Stimulated activated CD8-positive, alpha-beta memory T cell treated with anti-CD3 and anti-CD28 coated beads, Interleukin-7, amount 100 ng/mL, for 4 hours (primary cell): ENCODE measurements at places on chromosomes 4 and X.

GRCh38 chr4:154738426-154738825 lies 5.4 kb upstream of the LRAT start:
- no peak for DNase-seq

GRCh38 chr4:99634742-99635360 lies 22.8 kb downstream of the C4orf54 start:
- DNase-seq = no peak

DNA sequence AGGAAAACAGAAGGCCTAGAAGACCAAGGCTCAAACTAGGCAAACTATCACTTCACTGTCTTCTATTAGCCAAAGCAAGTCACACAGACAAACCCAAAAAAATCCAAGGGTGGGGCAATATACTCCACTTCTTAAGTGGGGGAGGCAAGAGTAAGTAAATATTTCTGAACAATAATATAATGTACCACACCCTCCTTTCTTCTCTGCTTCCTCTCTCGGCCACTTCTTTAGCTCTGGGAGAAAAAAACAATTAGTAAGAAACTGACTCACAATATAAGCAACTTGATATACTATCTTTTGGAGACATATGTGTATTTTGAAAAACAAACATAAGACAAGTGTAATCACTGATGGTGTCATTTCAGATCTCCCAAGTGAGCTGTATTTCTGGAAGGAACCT lies 14.8 kb downstream of the DCAF8L1 start:
- no peak for DNase-seq

GRCh38 chrX:72478351-72478750 lies 94.3 kb downstream of the HDAC8 start:
- DNase-seq = no peak

DNA sequence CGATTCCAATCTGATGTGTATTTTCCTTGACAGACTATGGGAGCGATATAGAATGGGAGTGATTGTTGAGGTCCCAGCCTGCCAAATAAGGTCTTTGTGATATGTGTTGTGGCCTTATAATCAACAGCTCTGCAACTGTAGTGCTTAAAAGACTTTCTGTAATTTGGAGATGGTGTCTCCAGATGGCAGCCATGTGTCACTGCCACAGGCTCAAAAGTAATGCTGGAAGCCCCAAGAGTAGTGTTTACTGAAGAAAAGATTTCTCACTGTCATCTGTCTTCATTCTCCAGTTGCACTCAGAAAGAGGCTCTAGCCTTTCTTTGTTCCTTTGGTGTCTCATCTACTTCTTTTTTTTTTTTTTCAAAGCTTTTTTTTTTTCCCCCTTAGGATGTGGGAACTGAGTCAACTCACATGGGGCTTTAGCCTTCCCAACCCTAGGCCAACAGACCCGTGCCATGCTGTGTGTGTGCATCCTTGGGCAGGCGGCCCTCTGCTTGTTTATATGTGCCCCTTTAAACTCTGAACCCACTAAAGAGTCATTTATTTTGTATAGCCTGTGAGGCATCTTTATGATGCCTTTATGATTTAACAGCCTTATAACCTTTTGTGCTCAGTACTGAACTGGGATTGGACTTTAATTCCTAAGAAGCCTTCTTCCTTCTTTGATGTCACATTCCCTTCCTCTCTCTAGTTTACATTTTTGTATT lies 15.6 kb downstream of the SRPX2 start:
- no peak for DNase-seq

DNA sequence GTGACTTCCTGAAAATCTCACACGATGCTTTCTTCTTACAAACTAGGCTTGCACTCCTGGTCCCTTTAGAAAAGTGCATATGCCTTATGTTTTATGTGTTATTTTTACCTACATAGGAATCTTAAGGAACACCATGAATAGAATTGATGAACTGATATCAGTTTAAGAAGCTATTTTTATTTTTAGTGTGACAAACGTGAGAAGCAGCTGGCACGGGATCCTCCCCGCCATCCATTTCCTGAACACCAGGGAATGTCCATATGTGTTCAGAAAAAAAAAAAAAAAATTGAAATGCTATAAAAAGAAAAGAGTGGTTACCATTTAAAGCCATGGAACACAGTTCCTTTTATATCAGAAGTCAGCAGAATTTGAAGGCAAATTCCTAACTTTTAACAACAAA lies 1096.1 kb upstream of the PRKX start:
- DNase-seq = no peak

DNA sequence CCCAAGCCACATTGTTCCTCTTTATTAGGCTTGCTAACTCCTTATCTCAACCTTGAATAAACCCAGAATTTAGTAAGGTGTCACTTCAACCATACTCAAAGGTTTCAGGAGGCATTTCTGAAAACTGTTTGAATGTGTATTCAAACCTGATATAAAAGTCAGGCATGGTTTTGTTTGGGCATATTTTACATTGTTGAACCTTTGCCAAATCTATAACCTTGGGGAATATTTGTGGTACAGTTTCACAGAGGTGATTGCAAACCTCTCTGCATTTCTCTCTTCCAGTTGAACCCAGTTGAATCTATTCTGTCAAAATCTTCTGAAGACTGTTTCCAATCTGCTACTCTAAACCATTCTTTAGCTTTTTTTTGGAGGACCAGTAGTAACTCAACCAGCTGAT lies 409.0 kb downstream of the TECRL start:
- DNase-seq = no peak

DNA sequence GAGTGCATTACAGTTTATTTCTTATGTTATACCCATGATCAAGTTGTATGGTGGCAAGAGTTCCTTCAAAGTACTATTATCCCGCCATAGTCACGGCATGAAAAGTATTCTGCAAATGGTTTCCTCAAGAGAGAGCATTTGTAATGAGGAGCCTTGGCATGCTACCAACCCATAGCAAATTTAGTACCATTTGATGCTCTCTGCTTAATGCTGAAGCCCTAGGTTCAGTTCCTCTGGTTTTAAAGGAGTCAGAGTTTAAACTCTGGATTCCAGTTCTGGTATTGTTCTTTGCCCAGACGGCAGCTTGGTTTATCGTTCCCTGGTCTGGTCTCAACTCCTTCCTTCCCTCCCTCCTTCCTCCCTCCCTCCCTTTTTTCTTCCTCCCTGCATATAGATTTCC lies 371.3 kb downstream of the BMPR1B start:
- DNase-seq = no peak

DNA sequence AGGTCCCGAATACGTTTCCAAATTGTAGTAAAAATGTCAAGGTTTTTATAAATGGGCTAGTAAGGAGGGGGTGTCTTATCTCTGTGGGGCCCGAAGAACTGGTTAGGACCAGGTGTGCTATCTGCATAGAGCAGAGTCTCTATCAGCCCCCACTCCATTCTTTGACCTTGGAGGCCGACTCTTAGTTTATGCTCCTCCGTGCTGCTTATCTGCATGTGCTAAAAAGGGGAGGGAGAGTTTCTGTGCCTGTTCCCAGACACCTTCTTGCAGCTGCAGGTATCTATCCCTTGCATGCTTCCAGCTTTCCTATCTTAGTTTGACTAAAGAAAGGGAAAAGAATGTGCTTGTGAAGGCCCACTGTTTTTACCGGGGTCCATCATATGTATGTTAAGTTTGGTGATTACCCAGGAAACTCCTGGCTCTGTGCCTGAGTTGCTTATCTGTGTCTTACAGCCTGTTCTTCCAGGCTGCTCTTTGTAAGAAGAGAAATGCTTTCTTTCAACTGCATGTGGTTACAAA lies 28.6 kb upstream of the NAF1 start:
- no peak for DNase-seq

- DNase-seq = no peak
Measured at GRCh38 chr4:25449688-25450087, 72.6 kb downstream of the ANAPC4 start.

DNA sequence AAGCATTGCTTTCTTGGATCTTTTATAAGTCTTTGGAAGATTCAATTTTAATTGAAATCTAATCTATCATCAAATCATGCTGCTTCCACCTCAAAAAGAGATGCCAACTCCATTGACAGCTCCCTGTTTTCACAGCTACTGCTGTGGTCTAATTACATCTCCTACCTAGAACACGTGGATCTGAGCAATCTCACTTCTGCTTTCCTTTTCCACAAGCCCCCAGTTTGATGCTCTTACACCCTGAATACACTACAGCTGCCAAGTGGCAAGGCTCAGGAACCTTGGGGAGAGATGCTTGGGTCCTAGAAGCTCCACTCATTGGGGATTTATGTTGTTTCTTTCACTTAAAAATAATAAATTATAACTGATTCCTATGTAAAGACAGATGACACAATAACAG lies 172.0 kb downstream of the CFAP299 start:
- no peak for DNase-seq

GRCh38 chrX:68433155-68433980 lies at the start of gene OPHN1:
Gene OPHN1 (minus strand): TSS chrX:68433495. CDS start chrX:68433020, 475 bp downstream.
- DNase-seq = no peak

DNA sequence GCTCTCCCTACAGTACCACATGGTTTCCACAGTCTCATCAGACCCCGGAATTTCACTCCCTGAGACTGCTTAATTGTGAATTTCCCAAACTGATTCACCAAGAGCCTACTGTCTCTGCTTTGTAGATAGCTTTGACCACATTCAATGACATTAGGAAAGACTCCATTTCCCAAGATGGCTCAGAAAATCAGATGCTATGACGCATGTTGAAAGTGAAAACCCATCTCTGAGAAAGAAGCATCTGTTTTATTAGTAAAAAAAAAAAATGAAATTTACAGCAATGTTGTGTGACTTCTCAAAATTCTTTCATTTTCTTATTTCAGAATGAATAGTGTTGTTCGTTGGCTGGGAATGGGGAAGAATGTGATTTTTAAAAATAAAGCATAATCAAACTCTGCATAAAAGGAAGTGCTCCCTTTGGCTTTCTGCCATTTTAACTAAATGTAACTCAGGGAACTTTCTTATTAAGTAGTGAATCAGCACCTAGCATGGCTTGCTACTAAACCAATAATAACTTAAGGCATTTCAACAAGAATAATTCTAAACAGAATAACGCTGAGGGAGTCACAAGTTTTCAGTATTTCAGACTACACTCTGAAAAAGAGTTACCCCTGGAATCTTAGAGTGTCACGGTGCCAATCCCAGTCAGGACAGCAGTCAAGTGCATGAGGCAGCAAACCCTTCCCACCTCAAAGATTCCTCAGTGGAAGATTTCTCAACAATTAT lies 97.4 kb upstream of the MYOZ2 start:
- DNase-seq = no peak

DNA sequence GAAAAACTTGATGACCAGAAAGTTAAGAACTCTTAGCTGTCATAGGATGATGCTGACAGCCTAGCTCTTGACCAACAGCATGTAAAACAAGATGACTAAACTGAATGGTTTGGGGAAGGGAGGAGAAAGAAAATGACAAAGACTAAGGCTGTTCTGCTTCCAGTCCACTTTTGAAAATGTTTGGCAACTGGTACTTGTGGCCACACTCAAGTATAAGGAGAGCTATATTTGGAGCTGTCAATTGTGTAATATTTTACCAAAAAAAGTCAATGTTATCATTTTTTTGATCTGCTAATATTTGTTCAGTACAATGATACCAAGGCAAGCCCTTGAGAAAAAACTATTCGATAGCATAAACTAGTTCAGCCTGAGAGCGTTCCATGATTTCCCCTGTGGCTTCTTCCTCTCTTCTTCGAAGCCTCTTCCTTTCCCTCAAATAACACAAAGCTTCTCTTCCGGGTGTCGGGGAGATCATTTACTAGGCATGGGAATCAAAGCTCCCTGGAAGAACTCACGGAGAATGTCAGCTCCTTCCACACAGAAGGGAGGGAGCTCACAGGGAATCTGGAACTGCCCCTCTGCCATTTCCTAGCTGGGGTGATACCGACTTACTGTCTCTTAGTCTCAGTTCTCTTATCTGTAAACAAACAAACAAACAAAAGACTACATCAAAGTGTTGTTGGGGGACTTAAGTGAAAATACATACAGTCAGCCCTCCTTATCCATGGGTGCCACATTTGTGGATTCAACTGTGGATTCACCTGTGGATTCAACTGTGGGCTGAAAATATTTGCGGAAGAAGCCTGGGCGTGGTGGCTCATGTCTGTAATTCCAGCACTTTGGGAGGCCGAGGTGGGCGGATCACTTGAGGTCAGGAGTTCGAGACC lies 82.6 kb downstream of the SCD5 start:
- DNase-seq = no peak

GRCh38 chr4:87382931-87383330 lies 8.1 kb downstream of the HSD17B11 start:
- DNase-seq = no peak

DNA sequence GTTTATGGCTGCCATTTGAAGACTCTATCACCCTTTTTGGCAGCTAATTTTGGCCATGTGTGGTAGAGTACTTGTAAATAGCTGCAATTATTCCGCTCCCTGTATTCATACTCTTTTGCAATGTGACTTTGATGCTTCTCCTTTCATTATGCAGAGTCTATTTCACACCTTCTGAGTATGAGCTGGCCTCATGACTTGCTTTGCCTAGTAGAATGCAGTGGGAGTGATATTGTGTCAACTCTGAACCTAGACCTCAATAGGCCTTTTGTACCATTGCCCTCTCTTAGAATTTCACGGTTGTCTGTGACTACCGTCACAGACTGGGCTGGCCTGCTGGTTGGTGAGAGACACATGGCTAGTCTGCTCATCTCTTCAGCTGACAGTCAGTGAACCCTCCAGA lies 118.8 kb downstream of the DDIT4L start:
- no peak for DNase-seq

GRCh38 chr4:170008371-170008770 lies 17.8 kb downstream of the MFAP3L start:
- no peak for DNase-seq

DNA sequence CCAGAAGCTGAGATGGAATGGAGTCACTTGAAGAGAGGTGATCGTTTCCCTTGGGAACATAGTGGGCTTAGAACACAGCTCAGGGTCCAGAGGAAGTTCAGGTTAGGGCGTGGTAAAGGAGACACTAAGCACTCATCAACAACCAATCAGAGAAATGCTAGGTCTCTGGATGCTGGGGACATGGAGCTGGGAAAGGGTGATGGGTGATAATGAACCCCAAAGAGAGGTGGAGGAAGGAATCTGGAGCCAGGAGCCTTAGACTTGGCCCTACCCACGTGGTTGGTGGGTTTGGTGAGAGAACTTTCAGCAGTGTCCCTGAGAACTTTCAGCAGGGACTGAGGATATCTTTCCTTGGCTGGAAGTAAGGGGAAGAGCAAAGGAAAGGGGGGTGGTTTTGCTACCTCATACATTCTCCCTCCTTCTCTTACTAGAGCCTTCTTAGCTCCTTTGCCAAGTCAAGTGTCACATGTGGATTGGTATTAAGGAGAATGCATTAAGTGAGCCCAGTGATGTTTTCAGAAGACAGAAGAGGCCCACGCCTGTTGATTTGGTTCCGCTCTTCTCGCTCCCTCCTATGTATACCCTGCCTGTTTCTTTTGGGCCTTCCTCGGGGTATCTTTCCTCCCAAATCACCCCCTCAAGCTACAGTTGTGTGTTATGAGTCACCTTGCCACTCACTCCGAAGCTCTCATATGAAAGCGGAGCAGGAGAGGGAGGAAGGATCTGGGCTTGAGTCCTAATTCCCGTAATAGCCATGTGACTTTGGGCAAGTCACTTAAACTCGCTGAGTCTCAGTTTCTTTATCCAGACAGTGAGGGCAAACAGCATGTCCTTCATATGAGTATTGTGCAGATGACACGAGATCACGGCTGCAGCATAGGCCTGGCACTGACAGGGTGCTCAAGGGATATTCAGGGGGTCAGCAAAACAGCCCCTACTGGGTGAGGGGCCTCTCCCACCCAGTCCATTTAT lies 63.1 kb downstream of the TSC22D3 start:
- DNase-seq = no peak
